ENCODE measurements at places on chromosomes 7 and 10. TPM values are rescaled to one million over a fixed set of nuclear protein-coding genes. Genes with fewer than 3 reads are reported as not detected.

The HK1 gene
- 72.2 TPM for total RNA-seq

The PTPRN2 gene
- not detected for total RNA-seq

The STK31 gene
- total RNA-seq, result 0.03 TPM

The DMBT1 gene
- not detected for total RNA-seq

The GIMAP4 gene
- total RNA-seq, result not detected

- DNase-seq, result peak; percentile 20
Measured at GRCh38 chr10:12703813-12704212, 297.7 kb downstream of the CCDC3 start.

DNA sequence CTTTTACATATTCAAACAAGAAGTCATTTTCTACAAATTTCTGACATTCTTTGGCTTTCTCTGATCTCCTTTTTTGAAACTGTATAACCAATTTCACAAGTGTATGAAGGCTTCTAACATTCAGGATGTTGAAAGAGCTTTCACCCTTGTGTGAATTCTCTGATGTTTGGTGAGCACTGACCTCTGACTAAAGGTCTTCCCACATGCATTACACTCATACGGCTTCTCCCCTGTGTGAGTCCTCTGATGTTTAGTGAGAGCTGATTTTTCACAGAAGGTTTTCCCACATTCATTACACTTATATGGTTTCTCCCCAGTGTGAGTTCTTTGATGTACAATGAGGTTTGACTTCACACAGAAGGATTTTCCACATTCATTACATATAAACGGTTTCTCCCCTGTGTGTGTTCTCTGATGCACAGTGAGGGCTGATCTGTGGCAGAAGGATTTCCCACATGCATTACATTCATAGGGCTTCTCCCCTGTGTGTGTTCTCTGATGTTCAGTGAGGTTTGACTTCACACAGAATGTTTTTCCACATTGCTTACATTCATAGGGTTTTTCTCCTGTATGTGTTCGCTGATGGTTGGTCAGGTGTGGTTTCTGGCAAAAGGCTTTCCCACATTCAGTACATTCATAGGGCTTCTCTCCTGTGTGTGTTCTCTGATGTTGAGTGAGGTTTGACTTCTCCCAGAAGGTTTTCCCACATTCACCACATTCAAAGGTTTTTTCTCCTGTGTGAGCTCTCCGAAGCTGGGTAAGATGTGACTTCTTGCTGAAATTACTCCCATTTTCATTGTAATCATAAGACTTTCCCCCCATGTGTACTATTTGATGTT, 25.7 kb downstream of the ZNF248 start:
- DNase-seq, result no peak

- DNase-seq, result no peak
Measured at GRCh38 chr7:79034730-79035129, 418.7 kb downstream of the MAGI2 start.

- DNase-seq, result no peak
Measured at GRCh38 chr7:24829787-24830186, 72.5 kb upstream of the GSDME start.

DNA sequence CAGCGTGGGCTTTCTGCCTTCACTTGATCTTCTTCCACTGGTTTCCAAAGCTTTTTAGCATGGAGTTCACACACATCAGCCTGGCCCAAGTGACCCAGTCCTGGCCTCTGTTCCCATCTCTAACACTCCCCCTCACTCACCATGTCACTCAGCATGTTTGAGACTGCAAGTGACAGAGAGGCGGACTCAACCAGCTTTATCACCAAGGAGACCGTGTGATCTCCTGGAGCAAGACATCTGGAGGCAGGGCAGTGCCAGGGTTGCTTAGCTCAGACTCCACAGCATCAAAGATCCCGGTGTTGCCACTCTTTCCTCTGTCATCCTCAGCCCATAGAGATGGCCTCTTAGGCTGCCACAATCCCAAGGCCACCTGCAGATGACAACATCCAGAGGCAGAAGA, 39.4 kb downstream of the FAM241B start:
- DNase-seq, result no peak

DNA sequence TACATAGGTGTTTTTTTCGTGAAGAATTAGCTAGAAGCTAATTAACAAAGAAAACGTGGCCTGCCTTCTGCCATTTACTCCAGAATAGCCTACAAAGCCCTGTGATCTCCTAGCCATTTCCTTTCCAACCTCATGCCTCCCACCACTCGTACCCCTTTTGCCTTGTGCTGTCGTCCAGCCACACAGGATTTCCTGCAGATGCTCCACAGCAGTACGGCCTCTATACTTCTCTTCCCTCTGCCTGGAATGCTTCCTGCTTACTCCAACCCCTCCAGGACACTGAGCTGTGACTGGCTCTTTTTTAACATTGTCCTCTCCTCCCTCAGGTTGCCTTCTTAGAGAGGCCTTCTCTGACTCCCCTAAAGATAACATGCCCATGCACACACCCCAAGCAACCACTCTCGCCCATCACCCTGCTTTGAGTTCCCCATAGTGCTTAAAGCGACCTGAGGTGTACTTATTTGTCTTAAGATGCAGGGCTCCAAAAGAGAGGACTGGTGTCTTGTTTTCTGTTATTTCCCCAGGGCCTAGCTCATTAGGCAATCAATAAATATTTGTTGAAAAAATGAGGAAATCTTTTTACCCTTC, 32.7 kb downstream of the STK17A start:
- no peak for DNase-seq

DNA sequence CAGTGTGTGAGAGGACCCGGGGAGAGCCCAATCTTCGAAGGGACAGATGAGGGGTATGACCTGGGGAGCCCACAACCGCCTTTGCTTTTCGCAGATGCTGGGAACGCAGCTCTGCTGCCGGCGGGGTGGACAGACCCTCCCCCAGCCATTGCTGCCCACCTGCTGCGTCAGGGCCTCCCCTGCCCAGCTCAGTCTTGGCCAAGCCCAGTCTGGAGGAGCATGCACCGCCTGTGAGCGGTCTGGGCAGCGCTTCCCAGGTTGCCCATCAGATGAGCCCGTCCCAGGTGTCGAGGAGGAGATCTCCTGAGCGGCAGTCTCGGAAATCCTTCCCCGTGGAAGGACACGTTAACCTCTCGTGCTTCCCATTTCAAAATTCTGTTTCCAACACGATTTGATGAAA, 17.3 kb upstream of the AP5Z1 start:
- DNase-seq, result no peak

DNA sequence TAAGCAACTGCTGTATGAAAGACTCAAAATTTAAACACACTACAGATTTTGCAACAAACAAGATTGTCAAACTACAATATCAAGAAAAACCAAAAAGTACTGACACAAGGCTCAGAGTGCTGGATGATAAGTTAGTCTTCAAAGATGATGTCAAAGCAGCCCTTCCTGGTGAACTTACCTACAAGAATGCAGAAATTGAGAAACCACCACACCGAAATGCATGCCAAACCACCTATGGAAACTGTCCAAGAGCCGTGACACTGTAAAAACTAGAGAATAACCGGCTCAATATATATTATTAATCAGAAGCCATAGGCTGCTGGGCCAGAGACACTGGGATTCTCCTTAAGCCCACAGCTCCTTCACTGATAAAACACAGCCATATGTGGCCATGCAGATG, 25.3 kb downstream of the DENND11 start:
- no peak for DNase-seq

- peak; percentile 39 for DNase-seq
Measured at GRCh38 chr7:27171637-27172314, 2.3 kb downstream of the HOXA10 start.

DNA sequence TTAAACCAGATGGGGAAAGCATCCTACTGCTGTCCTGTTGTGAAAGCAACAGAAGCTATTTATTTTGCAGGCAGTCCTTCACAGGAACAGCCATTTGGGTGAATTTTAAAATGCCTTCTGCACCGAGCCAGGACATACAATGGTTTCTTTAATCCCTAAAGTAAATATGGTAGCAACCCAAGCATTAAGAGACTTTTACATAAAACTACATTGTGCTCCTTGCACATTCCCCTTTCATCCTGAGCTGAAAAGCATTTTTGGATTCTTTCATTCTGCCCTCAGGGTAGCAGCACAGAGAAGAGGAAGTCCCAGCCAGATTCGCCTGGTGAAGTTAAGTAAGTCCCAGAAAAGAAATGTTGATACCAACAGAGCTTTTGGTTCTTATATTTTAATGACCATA, 84.0 kb upstream of the FAM3C start:
- no peak for DNase-seq

DNA sequence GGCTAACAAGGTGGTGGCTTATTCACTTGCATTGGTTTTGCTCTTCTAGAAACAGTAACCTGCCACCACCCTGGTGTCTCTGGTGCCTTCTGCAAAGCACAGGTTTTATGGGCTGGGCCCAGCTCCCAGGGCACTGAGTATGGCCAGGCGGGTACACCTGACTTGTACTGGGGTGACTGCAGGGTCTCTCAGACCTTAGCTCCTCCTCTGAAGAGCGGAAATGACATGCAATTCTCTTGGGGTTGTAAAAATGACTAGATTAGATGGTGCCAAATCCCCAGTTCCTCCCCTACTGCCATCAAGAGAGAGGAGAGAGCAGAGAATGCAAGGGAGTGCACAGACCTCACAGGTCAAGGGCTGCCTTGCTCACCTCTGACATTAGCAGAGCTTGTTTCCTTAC, 14.7 kb downstream of the ESYT2 start:
- DNase-seq, result no peak

- DNase-seq, result no peak
Measured at GRCh38 chr10:35739998-35740397, 97.9 kb upstream of the FZD8 start.

DNA sequence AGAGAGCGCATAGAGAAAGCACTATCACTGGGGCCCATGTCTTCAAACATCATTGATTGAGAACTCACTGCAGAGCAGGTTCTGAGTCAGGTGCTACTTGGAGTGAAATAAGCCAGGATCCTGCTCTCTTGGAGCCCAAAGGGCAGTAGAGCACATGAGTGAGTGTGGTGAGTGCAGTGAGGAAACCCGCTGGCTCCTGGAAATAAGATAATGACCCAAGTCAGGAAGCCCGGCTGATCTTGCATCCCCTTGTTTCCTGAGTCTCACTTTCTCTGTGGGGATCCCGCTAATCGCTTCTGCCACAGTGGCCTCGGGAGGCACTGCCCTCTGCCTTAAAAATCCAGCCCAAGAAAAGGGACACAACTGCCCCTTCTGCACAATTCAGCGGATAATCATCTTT, 7.1 kb upstream of the FAM107B start:
- DNase-seq, result no peak

GRCh38 chr10:132138133-132138532, 48.6 kb upstream of the DPYSL4 start:
- no peak for DNase-seq

GRCh38 chr10:17693009-17693408, 49.1 kb downstream of the STAM start:
- DNase-seq, result no peak

DNA sequence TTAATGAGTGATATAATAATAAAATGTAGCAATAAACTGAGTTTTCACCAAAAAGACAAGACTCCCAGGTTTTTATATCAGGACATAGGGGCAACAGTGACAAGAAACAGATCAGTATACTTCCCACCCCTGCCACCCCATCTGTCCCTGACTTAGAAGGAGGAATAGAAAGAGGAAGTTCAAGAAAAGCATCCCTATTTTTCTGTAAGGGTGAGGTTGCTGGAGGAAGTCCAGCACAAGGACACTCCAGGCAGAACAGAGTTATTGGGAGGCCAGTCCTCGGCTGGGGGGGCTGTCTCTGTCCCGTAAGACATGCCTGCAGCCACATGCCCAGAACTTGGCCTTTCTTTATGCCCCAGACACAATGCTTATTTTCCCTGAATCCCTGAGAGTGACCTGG, 16.5 kb upstream of the TLX1 start:
- no peak for DNase-seq
